Cardiac fibroblast (primary cell): ENCODE measurements at places on chromosomes 1 and 21.

DNA sequence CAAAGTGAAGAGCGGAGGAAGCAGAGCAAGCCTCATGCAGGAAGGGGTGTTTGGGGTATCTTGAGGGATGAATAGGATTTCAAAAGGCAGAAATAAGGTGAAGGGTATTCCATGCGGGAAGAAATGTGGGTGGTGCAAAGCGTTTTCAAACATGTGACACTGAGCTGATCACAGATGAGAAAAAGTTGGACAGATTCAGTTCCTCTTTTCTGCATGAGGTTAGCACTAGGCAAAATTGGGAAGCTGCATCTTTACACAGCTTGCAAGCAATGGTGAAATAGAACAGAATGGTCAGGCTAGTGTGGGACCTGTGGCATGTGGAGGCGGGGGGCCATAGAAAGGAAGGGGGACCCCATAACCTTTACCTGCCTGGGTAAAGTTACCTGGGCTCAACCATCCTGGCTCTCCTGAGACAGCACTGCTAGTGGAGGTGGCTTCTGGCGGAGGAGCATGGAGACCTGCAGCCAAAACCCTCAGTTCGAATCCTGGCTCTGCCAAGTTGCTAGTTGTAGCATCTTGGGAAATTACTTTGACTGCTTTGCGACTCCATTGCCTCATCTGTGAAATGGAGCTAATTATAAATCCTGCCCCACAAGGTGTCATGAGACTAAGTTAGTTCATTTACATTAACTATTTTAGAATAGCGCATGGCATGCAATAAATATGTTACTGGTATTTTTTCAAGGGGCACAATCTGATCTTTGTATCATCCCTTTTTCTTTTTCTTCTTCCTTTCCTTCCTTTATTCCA lies 16.4 kb downstream of the KCNA10 start:
- no peak for DNase-seq

DNA sequence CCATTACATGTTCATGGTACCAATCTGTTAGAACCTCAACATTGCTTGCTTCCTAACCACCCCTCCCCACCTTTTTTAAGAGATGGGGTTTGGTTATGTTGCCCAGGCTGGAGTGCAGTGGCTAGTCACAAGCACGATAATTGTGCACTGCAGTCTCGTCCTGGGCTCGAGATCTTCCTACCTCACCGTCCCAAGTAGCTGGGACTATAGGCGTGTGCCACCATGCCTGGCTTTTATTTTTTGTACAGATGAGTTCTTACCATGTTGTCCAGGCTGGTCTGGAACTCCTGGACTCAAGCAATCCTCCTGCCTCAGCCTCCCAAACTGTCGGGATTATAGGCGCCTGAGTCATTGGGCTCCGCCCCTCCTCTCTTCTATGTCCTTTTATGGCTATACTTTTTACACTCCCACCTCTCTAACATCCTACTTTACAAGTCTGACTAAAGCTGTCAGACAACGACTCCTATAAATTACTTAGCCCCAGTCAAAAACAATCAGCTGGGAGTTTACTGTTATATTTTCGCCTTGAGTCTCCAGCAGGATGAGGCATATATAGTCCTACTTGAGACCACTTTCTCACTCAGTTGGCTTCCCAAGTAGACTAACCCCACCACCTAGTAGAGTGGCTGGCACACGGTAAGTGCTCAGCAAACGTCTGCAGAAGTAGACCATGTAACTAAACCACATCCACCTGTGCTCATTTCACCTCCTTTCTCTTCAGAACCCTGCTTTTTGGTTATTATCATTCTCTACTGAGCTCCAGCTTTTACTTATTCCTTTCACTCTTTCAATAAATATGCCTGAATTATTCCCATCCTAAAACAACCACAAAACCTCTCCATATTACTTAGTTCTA lies 13.8 kb downstream of the ENSA start:
- no peak for DNase-seq

GRCh38 chr1:26168410-26169197 lies at the start of gene C1orf232:
TSS of gene C1orf232 (minus strand) at chr1:26168963. CDS start at chr1:26168499, 464 bp downstream.
- no peak for DNase-seq

GRCh38 chr1:216815260-216816131 lies 92.3 kb upstream of the ESRRG start:
- DNase-seq: no peak

GRCh38 chr1:63675420-63675931 lies 82.3 kb downstream of the PGM1 start:
- peak; percentile 59 for DNase-seq

GRCh38 chr1:203778146-203778545 lies 13.2 kb downstream of the LAX1 start:
- DNase-seq: no peak

DNA sequence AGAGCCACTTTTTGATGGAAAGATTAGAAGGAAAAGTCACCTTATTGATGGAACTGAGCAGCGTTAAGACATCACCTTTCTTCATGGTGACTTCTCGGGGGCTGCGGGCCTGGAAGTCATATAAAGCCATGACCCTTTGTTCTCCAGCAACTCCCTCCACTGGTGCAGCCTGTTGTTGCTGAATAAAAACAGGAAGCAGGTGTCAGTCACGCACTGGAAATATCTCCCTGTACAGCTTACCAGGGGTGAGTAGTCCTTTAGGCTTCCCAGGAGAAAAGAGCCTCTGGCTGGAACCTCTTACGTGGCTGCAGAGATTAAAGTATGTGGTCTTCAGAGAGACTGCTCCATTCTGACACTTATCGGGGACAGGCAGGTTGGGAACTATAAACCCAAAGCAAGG lies 31.9 kb downstream of the SPTA1 start:
- no peak for DNase-seq

DNA sequence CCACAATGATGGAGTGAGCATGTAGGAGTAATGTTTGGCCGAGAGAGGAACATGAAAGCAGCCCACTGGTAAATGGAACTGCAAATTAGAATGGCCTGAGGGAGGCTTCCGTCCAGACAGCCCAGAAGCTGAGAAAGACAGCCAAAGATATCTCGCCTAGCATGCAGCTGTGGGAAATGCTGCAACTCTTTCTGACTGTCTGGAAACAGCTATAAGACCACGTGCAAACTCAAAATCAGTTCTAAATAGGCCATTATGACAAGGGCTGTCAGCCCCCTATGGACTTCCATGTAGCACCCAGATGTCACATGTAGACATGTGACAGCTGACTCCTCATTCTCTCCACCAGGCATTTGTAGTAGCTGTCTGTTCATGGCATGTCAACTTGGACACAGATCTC lies 62.9 kb upstream of the ATP1A1 start:
- DNase-seq: no peak

GRCh38 chr1:227749225-227749624 lies 14.0 kb downstream of the SNAP47 start:
- DNase-seq: no peak

DNA sequence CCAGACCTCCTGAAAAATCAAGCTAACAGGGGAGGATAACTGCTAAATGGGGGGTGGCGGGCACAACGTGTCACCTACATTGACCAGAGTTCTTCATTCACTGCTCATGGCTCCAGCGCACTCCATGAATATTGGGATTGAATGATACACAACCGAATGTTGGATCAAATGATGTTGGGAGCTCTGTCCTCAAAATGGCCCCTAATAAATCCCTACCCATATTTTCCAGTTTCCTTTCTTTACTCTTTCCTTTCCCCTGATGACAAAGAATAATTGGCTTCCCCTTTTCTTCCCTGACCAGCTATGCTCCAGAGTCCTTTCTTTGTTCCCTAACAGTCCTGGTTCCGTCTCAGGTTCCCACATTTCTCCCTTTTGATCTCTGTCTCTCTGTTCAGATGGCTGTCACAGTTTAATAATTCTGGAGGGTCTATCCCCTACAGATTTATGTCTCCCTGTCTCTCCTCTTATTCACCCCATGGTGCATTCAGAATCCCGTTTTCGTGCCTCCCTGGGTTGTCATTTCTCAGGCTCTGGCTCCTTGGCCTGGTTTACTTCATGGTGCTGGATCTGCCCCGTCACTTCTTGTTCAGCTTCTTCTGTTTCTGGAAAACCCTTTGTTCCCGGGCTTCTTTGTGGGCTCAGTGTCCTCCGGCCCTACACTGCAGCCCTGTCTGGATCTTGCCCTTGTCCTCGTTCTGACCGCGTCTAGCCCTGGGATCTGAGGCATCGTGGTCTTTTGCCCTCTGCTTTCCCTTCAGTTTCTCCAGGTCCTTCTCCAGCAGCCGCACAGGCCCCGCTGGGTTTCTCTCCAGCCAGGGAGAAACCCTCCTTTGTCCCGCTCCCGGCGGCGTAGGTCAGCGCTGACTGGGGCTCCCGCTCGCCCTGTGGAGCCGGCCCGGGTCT lies 78.3 kb downstream of the NDUFS5 start:
- DNase-seq: peak; percentile 40

GRCh38 chr21:30652891-30653290 lies 10.2 kb downstream of the KRTAP20-3 start:
- no peak for DNase-seq

DNA sequence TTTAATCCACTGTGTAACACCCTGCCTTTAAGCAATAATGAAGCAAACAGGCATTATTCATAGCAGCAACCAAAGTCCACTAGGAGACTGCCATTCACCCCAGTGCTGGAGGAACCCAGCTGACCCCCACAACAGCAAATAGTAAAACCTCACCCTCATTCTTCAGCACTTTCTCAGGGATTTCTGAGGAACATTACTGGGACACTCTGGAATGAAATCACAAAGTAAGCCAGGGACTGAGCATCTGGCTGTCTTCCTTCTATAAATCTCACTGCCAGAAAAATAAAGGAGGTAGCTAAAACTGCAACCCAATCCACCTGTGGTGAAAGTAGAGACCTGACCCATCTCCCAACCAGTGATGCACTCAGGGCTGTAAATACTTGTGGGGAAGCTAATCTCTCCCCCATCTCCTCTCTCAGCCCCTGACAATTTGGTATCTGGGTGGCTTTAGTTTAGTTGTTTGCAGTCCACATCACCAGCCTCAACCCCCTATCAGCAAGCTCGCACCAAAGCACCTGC lies 47.1 kb downstream of the COL6A1 start:
- peak; percentile 35 for DNase-seq

DNA sequence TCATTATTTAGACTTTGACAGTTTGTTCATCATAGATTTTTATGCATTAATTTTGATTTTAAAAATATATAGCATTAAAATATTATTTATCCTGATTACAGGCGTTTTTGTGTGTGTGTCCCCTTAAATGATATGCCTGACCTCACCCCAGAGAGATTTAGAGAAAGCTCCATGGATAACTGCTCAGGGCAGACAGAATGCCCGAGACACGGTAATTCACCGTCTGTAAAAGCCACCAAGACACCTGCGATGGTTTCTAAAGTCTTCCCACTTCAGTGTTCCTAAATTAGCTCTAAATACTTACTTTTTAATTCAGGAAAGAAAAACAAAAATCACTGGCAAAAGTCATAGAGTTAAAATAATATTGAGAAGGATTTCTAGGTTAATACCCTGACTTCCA lies 350.6 kb upstream of the RUNX1 start:
- no peak for DNase-seq

- DNase-seq: no peak
These were observed 453.7 kb downstream of the TTLL7 start for GRCh38 chr1:83545066-83545862.

DNA sequence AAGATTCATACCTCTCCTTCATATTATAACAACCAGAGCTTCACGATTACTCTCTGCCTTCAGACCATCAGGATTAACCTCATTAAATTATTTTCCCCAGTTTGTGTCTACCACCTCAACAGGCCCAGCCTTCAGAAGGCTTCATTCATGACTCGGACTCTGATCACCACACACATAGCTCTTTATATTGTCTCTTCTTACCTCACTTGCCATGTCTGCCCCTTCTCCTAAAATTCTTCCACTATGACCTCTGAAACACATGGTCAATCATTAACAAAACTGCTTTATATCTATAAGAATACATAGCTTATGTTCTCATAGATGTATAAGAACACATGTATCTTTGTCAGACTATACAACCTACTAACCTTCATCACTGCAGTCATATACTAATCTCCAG lies 79.8 kb downstream of the USP1 start:
- no peak for DNase-seq

DNA sequence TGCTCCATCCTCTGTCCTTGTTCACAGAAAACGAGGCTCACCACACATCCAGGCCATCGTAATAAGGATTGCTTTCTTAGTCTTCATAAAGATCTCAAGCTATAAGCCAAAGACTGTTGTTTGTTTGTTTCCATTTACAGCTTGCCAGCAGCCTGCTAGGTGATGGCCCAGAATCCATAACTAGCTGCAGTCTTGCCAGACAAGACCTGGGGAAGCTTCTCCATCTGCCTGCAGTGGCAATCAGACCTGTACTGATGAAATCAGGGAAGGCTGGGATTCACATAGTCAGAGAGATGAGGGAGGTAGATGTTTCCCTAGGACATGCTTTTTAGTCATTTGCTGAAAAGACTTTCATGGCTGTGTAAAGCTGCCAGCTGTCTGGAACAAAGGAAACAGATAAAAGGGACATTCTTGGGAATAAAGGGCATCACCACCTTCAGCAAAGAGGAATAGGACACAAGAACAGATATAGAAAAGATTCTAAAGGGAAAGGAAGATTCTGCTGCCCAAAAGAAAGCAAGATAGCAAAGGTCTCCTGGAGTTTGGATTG lies 51.0 kb downstream of the MT1HL1 start:
- no peak for DNase-seq

DNA sequence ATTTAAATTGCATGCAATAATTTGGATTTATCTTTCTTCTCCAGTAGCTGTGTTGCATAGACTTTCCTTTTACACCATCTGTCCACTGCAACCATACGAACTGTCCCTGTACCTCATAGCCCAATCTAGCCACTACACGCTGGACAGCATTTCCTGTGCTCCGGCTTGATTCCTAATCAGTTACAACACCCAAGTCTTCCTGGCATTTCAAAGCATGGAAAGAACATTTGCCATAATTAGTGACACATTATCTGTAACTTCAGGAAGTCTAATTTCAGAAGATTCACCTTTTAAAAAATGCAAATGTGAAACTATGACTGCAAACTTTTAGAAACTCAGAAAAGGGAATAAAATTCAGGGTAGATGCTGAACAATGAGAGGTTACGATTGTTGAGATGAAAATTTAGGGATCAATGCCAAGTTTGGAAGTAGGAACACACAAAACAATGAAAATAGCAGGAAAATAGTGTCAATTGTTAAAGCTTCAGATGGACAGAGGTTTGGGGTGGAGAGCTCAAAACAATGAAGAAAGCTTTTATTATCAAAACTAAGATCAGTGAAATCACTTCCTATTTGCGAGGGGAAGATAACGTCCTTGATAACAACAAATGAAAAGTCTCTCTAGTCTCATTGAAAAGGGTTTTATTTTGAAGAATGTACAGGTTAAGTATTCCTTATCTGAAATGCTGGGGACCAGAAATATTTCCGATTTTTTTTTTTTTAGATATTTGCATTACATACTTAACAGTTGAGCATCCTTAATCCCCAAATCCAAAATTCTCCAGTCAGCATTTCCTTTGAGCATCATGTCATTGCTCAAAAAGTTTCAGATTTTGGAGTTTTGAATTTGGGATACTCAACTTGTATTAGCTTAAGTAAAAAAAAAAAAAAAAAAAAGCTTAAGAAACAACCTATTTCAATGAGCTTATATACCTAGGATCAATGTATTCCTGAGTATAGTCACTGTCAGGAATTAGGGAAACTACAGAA lies 107.3 kb downstream of the FNBP1L start:
- peak; percentile 26 for DNase-seq

GRCh38 chr1:3879787-3880428 lies 20.2 kb downstream of the C1orf174 start:
- no peak for DNase-seq
